ENCODE measurements at places on chromosomes 7 and 10.

GRCh38 chr7:102044984-102045673 lies 227.7 kb downstream of the CUX1 start:
- DNase-seq: no peak

DNA sequence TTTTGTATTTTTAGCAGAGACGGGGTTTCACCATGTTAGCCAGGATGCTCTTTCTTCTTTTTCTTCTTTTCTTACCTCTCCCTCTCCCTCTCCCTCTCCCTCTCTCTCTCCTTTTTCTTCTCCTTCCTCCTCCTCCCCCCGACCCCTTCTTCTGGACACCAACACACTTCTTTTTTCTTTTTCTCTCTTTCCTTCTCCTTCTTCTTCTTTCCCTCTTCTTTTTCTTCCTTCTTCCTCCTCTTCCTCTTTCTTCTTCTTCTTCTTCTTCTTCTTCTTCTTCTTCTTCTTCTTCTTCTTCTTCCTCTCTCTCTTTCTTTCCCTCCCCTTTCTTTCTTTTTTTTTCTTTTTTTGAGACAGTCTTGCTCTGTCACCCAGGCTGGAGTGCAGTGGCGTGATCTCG lies 14.0 kb downstream of the MMD2 start:
- no peak for DNase-seq

- DNase-seq: no peak
These were observed 128.9 kb downstream of the VIPR2 start for GRCh38 chr7:159015454-159016410.

GRCh38 chr7:5012985-5013384 lies 32.7 kb upstream of the RBAK start:
- no peak for DNase-seq

GRCh38 chr10:361203-362081 lies 226.2 kb downstream of the ZMYND11 start:
- no peak for DNase-seq

DNA sequence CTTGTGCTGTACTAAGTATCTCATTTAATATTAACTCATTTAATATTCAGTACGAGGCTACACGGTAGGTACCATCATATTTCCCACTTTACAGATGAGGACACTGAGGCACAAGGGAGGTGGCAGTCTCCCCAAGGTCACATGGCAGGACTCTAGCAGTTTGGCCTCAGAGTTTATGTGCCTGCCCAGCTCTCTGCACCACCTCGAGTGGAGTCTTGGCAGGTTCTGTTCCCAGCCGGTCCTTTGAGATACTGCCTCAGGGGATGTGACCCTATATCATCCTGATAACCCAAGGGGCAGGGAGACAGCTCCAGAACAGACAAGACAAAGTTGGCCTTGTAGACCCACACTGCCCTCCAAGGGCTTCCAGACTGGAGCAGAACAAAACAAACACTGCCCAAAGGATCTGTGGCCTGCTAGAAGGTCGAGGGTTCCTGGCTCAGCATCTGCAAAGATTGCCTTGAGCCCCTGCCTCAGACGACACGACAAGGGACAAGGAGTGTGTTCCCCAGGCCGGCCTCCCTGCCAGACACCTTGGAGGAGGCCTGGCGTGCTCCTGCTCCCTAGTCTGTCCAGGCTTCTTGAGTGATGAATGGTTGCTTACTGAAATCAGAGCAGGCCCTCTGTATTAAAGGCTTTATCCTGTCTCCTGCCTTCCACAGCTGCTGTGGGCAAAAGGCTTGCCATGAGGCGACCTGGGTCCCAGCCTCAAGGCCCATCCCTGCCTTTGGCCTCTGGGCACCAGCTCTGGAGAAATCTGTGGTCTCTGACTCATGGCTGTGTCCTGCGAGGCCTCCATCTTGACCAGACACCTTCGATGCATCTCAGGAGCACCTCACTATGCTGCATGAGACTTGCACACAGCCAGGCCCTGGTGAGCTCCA lies 3.9 kb upstream of the PWWP2B start:
- no peak for DNase-seq

GRCh38 chr7:11533229-11533820 lies 298.7 kb downstream of the THSD7A start:
- no peak for DNase-seq
